ENCODE measurements at places on chromosomes 3 and 15.

GRCh38 chr3:128395500-128396162 lies 71.1 kb downstream of the DNAJB8 start:
- no peak for DNase-seq

DNA sequence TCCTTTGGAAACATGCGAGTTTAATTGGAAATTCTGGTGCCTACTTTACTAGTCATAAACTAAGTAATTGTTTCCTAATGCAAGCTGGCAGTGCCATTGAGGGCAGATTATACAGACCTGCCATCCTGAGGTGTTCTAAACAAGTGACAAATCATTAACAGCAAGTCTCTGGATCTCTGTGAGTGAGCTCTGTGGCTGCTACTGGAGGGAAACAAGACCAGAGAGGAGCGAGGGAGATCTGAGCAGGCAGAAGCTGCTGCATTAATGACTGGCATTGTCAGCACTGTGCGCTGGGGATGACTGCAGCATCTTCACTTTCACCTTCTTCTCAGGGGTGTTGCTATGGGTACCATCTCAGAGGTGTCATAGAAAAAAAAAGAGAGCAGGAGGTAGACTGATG lies 308.4 kb upstream of the DPH6 start:
- no peak for DNase-seq

DNA sequence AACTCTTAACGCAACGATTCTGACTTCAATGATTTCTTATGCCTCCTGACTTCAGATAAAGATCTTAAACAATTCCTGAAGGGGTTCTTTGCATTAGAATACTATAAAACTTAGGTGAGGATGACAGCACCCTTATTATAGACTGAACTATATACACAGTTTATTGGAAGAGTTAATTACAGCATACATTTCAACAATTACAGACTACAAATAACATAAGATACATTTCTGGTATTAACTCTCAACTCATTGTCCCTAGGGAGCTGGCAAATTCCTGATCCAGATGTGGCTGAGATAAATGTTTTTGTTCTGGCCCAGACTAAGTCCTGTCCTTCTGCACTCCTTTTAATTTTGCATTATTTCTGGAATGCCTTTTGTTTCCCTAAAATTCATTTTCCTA lies 155.5 kb upstream of the TMC3 start:
- DNase-seq = no peak

GRCh38 chr3:127483902-127484591 lies 106.5 kb downstream of the TPRA1 start:
- DNase-seq = peak; percentile 87

- DNase-seq = no peak
These were observed 20.2 kb downstream of the AMOTL2 start for GRCh38 chr3:134353831-134354611.

DNA sequence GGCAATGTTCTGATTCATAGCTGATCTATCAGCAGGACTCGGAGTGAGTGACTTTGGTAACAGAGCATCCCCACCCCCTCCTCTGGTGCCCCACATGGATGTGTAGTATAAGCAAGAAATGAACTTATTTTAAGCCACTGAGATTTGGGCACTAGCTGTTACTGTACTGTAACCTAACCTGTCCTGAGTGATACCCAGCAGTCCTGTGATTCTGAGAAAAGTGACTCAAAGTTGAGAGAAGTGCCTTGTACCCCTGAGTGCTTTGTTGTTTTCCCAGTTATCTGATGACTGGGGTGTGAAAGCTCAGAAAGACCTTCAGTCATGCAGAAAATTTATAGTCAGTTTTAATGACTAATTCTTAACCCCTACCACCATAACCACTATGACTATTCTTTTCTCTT lies 439.9 kb upstream of the RBMS3 start:
- DNase-seq = peak; percentile 72
